ENCODE measurements at places on chromosomes 6 and 20. TPM values are rescaled to one million over a fixed set of nuclear protein-coding genes. Genes with fewer than 3 reads are reported as not detected.

The SUN5 gene
- not detected for total RNA-seq

The SEMG1 gene
- total RNA-seq = not detected

The REM1 gene
- not detected for total RNA-seq

The MOG gene
- not detected for total RNA-seq

The SMLR1 gene
- not detected for total RNA-seq

The SIRPD gene
- total RNA-seq = not detected

The TAF11 gene
- 32.8 TPM for total RNA-seq

The PTCHD4 gene
- total RNA-seq = not detected

The SYNDIG1 gene
- total RNA-seq = not detected

The BIRC7 gene
- not detected for total RNA-seq

The SIRPB2 gene
- not detected for total RNA-seq

The C6orf58 gene
- total RNA-seq = not detected

The TEAD3 gene
- 0.24 TPM for total RNA-seq

The AK9 gene
- total RNA-seq = 7.3 TPM

The LST1 gene
- 34.6 TPM for total RNA-seq

The RPRD1B gene
- total RNA-seq = 85.4 TPM

The ADGB gene
- total RNA-seq = not detected

The CST1 gene
- not detected for total RNA-seq

The LAMA2 gene
- total RNA-seq = 0.53 TPM

The ZC3H12D gene
- total RNA-seq = 16.0 TPM

The UBE2C gene
- 89.7 TPM for total RNA-seq

The LY6G6F gene
- total RNA-seq = not detected

The GNMT gene
- 0.26 TPM for total RNA-seq

The ADGRF5 gene
- not detected for total RNA-seq

The ATXN1 gene
- 103 TPM for total RNA-seq

The ECT2L gene
- total RNA-seq = not detected

The PDE10A gene
- total RNA-seq = not detected

The SPTLC3 gene
- not detected for total RNA-seq

The GMPR gene
- 3.9 TPM for total RNA-seq

The ZFAND3 gene
- 51.0 TPM for total RNA-seq

The TP53INP2 gene
- 3.0 TPM for total RNA-seq

The TFAP2C gene
- not detected for total RNA-seq

The ESR1 gene
- total RNA-seq = 4.9 TPM

The MYLK2 gene
- total RNA-seq = 0.98 TPM

The OR2H1 gene
- not detected for total RNA-seq
